ENCODE measurements at places on chromosomes 7 and 10.

DNA sequence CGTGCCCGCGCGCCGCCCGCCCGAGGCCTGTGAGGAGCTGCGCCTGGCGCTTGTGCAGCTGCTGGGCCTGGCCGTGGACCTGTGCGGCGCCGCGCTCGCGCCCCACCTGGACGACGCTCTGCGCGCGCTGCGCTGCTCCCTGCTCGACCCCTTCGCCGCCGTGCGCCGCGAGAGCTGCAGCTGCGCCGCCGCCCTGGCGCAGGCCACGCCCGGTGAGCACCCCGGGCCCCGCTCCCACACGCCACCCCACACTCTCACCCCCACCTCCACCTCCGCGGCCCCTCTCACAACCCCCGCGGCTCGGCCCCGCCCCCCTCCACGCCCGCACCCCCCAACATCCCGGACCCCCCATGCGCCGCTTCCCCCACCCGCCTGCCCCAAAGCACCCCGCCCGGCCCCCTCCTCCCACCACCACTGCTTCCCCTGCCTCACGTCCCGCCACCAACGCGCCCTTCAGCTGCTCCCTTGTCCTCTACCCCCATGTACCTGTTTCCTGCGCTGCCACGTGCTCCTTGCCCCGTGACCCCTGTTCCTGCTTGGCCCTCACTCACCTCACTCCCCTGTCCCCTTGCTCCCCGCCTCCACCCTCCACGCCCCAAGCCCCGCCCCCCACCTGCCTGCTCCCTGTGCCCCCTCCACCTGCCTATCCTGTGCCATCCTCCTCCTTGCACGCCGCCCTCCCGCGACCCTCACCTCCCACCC is at the start of gene PRKAR1B:
Gene PRKAR1B, minus strand, starts transcription at position 178 of the 702 bp plus-strand sequence. CDS start 15,776 bp downstream, outside the sequence.
- peak; percentile 34 for DNase-seq

GRCh38 chr7:116525298-116525912 is 569 bp downstream of the CAV1 start:
- DNase-seq = no peak

DNA sequence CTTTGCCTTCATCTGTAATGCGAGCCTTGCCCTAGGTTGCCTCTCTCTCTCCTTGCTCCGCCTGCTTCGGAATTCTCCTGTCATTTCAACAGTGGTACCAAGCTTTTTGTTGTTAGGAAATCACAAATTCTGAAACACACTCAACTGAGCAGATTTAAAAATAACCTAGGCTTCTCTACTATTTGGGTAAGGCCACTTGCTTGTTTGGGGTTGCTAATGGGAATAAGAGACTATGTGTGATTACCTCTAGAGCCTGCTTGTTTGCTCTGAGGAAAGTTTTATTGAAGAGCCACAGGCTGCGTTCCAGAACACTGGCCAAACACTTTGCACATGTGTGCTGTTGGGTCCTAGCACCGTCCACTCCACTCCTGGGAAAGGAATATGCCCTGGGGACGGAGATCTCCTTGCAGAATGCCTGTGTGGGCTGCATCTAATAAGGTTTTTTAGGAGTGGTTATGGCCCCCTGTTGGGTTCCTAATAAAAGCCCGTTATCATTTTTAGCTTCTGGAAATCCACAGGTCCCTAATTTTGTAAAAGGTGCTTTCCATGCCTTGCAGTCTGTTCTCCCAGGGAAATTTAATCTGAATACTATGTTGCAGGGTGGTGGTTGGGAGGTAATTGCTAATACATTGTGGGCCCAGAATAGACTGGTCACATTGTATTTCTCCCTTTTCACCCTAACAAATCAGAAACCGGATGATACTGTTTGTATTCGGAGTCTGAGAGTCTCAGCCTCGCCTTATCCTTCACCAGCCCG is 68.7 kb upstream of the KLF6 start:
- DNase-seq = no peak

DNA sequence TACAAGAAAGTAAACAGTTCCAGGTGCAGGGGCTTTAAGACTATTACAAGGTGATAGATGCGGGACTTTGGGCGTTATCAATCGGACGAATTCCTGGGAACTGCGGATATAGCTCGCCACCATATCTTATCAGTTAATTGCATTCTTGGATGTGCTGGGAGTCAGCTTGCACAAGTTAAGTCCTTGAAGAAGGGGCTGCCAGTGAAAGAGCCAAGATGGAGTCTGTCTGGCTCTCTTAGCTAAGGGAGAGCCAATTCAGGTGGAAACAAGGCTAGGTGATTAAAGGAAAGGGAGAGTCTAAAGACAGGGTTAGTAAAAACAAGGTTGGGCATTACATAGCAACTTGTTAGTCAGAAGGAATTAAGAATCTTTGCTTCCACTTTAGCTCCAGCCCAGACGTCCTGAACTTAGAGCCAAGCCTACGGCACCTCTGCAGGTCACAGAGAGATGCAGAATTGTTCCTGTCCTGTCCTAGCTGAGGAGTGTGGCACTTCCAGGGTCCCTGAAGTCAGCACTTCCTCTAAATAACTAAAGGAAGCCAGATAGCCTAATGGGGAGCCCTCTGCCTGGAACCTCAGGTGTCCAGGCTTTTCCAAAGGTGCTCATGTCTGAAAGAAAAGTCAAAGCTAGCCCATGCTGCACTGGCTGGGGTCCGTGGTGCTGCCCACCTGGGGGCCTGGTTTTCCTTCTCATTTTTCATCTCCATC is 17.3 kb downstream of the ZC3HAV1 start:
- no peak for DNase-seq

DNA sequence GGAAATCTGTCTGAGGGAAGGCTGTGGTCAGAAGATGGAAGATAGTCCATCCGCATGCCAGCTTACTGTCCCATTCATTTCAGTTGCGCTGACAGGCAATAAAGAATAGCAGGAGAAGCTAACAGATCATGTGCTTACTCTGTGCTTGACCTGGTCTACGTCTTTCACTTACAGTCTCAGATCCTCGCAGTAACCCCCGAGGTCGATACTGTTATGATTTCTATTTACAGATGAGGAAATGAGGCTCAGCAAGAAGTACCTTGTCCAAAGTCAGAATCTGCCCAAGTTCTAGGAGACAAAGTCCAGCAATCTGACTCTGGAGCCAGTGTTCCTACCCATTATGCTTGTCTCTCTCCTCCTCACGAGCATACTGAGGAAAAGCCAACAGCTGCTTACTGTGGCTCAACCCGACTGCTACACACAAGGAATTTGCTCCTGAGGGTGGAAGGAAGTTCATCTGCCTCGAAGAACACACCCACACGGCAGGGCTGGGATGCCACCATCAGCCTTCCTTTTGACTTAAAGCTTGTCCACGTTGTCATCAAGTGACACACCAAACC is 74.2 kb downstream of the MINPP1 start:
- no peak for DNase-seq

DNA sequence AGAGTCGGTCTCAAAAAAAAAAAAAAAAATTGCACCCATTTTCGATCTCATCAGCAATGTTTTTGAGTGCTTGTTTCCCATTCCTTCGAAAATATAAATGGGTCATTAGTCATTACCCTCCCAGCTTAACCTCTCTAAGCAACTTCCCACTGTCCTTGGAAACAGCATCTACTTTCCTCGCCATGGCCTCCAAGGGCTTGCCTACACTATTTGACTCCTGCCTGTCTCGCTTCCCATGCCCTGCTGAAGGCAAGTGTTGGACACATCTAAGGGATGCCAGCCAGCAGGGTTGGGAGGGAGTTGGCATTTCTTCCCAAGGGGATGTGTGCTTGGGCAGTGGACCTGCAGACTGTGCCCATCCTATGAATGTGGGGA is 12.7 kb upstream of the RHBDD2 start:
- DNase-seq = no peak

DNA sequence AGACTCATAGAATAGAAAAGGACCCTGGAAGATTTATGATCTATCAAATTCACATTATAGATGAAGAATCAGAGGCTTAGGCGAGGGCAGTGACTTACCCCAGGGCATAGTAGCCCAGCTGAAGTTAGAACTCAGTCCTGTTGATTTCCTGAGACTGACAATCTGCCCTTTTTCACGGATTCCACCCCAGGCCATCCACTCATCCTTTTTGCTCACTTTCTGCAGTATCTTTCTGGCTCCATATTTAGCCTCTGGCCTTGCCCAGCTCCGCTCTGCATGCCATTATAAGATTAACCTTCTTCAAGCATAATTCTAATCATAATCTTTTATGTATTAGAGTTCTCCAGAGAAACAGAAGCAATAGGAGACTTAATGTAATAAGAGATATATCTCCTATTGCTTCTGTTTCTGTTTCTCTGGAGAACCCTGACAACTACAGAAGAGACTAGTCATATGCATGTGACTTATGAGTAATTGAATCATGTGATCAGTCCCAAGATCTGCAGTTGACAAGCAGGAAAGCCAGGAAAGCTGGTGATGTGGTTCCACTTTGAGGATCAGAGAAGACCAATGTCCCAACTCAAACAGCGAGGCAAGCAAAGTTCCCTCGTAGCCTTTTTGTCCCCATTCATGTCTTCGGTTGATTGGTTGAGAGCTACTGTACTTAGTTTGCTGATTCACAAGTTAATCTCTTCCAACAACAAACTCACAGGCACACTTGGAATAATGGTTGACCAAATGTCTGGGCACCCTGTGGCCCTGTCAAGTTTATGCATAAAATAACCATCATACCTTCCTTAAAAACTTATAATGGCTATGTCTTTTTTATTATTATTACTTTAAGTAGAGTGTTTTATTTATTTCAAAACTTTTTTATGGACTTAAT is 412.1 kb downstream of the SUGCT start:
- no peak for DNase-seq

- DNase-seq = no peak
Measured at GRCh38 chr7:37129035-37129425, 319.6 kb downstream of the ELMO1 start.

- DNase-seq = no peak
Measured at GRCh38 chr7:157876469-157877285, 539.9 kb downstream of the DNAJB6 start.

DNA sequence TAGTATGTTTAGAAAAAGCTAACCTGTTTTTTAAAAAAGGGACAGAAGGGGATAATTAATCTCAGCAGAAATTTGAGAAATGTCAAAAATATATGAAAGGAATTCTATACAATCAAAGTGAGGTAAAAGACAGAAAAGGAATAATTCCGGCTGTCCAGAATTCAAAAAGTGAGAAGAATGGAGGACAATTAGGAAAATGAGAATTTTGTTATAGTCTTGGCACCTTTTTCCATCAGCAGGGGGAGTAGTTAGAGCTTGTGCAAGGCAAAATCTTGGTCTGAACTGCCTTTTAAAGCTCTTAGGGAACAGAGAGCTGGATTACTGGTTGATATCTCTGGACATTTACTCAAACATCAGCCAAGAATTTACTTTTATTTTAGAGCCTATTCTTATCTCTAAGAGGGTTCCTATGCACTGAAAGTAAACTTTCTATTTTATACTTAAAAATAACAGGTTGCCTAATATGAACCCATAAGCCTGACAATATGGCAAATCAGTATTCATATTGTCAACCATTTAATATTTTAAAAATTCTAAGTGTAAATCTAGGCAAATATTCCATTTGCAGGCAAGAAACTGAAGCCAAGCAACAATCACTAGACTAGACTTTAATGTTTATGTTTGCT is 185.6 kb downstream of the ANK3 start:
- no peak for DNase-seq

GRCh38 chr7:125326666-125327255 is 397.1 kb upstream of the POT1 start:
- no peak for DNase-seq

DNA sequence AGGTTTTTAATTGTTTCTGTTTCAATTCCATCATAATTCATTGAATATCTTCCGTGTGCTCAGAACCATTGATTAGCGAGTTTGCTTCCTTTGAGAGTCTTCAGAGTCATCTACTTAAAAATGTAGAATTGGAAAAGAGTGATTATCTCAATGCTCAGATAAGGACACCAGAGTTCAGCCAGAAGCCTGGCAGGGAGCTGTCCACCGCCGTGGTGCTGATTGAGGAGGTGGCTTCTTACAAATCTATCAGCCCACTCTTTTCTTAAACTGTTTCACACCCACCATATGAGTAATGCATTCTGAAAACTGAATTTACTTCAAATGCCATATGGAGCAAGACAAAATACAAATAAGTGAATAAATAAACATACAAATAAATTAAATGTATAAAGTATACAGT is 79.3 kb downstream of the INSYN2A start:
- no peak for DNase-seq

DNA sequence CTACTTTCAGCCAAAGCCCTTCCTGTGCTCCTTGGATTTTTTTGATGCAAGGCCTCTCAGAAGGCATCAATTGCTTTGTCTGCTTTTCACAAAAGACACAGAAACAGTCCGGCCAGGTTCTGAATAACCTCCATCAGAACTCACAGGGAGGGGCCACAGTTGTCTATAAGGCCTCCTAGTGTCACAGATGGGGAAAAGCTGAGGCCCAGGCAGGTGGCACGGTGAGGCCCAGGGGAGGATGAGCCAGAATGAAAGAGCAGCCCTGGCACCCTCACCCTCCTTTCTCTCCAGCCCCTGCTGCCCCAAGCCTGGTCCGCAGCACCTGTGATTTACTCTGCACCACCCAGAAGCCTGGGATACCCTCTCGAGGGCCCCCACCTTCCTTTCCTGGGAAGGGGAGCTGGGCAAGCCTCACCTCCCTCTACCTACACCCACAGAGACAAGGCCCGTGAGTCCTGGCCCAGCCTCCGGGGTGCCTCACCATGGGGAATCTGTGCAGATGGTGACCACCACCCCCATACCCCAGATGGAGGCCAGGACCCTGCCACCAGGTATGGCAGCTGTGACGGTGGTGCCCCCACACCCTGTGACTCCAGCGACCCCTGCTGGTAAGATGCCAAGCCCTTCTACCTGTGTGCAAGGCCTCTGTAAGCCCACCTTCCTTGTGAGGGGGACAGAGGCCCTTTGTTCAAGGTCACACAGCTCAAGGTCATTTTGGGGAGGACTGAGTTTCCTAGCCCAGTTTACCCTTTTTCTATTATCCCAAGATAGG is 26.2 kb upstream of the ZNF467 start:
- DNase-seq = peak; percentile 26

DNA sequence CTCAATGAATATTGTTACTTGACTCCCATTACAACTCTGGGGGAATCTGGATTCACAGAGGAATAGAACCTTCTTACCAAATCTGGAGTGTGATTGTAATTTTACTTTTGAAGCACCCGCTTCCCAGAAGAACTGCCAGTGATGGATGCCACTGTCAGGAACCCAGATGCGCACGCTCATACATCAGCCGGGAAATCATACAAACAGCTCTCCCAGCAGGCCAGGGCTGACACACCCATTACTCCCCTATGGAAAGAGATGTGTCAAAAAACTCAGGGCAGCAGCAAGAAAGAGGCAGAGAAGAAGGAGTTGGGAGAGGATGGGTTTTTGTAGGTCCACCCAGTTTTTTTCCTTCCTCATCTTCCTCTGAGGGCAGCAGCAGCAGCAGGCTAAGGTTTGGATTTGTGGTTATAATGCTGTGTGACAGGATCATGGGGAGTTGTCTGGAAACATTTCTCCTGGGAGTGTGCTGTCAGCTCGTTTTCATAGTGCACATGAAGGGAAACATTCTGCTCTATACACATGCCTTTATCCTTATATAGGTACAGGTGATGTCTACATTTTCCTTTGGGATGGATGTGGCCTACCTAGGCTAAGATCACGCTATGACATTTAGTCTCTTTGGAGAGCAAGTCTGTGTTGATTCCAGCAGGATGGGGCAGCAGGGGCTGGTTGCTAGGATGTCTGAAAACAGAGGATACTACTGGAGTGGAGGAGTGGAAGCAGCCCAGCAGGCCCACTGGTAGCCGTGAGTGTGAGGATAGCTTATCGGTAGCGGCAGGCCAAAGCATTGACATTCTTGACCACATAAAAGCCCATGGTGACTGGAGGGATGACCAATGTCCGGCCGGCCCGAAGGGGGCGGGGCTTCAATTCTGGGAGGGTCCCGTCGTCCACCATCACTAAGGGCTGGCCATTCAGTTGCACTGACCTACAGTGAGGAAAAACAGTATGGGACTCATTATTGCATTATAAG is 12.4 kb upstream of the HPS1 start:
- DNase-seq = no peak

GRCh38 chr10:115857856-115858255 is 415.1 kb downstream of the GFRA1 start:
- no peak for DNase-seq
